ENCODE measurements at places on chromosomes 2 and 18. TPM values are rescaled to one million over a fixed set of nuclear protein-coding genes. Genes with fewer than 3 reads are reported as not detected.

Gene DAW1
- not detected for total RNA-seq

Gene ERFE
- 1.1 TPM for total RNA-seq

DNA sequence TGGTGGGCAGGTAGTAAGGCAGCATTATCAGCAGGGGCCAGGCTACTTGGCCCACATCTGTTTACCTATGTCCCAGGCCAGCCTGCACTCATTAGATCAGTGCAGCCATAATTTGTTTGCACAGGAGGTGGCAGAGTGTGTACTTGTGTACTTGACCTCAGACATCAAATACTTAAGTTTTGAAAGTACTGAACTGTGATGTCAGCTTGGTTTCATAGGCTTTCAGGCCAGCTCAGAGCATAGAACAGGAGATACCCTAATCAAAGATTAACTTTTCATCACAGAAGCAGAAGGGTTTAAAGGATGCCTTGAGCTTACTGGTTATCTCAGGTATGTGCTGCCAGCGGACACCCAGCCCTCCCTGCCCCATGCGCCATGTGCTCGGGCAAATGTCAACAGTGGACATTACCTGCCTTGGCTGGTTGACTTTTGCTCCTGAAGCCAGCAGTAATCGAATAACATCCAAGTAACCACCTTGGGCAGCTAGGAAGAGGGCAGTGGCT is 33.2 kb downstream of the ANKRD29 start:
- no peak for DNase-seq

DNA sequence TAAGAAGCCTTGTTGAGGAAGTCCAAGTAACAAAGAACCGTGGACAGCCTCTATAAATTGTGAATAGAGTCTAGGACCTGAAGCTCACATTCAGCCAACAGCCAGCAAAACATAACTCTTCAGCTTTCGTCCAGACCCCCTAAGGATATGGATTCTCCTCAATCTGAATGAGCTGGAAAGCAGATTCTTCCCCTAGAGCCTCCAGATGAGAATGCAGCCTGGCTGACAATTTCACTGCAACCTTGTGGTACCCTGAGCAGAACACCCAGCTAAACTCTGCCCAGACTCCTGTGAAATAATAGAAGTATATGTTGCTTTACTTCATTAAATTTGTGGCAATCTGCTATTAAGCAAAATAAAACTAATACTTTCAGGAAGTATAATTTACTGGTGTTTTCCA is 483.5 kb upstream of the SLC8A1 start:
- DNase-seq: no peak

Gene FAM168B
- 70.3 TPM for total RNA-seq

GRCh38 chr2:9328931-9329330 is 94.4 kb downstream of the ITGB1BP1 start:
- no peak for DNase-seq

Gene GKN1
- total RNA-seq: not detected

GRCh38 chr2:6372317-6372901 is 493.3 kb downstream of the CMPK2 start:
- no peak for DNase-seq

Gene IL1A
- total RNA-seq: 6.8 TPM

DNA sequence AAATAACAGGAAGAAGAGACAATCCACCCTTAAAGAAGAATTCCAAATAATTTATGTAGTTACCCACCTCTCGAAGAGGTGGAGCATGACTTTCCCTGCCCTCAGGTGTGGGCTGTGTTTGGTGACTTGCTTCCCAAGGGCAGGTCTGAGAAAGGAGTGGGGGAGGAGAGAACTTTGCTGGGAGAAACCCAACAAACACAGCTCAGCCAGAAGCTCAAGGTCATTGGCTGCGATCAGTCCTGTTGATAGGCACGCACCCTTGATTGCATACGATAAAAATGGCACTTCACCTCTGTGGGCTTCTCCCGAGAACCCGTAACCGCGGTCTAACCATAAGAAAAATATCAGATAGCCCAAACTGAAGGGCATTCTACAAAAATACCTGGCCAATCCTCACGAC is 157.5 kb upstream of the ID2 start:
- no peak for DNase-seq

DNA sequence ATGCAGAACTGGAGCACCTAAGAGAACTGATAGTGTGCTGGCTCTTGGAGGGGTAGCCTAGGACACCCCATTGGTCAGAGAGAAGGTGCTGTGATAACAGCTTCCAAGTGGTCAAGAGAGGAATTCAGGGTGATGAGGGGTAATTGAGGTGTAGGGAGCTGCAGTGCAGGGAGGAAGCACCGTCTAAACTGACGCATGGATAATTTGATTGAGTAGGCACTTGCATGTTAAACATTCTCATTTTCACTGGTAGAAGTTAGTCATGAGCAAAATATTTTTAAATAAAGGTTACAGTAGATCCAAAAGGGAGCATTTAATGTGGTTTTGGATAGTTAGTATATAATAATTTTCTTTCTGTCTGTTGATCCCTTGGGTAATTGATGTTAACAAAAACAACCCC is 155.1 kb upstream of the TCF4 start:
- no peak for DNase-seq

DNA sequence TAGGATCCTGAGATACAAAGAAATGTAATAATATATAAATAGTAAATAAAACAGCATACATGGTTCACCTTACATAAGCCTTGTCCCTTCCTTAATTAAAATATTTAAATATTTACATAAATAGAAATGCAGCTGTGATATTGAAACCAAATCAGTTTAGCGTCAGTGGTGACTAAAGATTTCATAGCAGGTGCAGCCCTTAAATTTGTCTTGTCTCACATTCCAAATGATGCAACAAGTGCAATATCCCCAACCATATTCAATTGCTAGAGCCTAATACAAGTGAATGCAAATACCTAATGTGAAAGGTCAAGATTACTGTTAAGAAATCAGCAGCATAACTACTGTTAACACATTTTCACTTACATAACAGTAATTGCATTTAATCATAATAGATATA is 539.5 kb downstream of the NYAP2 start:
- DNase-seq: no peak

DNA sequence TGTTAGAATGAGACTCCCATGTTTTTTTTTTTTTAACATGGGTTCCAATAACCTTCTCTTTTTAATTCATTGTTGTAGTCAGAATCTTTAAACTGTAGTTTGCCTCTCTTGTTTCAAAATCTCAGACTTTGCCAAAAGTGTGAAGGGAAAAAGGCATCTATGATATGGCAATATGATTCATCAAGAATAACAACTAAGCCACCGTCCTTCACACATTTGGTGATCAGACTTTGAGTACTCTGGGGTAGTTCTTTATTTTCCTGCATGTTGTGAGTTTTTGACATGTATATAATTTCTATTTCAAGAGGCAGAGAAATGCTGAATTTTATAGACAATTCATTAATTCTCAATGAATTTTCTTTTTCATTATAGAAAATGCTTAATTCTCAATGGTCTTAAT is 53.5 kb upstream of the CERS6 start:
- no peak for DNase-seq

DNA sequence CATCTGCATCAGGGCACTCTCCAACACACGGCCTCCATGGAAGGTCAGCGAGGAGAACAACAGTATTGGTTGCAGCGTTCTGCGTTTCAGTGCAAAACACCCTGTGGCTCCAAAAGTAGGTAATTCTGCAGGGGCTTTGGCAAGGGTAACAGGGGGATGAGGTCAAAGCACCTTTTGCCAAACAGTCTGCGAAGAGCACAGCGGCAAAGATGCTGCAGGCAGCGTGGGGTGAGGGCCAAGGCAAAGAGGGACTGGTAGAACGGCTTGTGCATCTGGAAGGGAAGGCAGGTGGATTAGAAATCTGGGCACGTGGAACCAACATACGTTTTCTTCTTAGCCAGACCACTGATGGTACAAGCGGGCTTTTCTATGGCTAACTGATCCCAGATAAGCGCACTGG is 26.6 kb upstream of the GBX2 start:
- DNase-seq: no peak

Gene PRSS56
- total RNA-seq: not detected

DNA sequence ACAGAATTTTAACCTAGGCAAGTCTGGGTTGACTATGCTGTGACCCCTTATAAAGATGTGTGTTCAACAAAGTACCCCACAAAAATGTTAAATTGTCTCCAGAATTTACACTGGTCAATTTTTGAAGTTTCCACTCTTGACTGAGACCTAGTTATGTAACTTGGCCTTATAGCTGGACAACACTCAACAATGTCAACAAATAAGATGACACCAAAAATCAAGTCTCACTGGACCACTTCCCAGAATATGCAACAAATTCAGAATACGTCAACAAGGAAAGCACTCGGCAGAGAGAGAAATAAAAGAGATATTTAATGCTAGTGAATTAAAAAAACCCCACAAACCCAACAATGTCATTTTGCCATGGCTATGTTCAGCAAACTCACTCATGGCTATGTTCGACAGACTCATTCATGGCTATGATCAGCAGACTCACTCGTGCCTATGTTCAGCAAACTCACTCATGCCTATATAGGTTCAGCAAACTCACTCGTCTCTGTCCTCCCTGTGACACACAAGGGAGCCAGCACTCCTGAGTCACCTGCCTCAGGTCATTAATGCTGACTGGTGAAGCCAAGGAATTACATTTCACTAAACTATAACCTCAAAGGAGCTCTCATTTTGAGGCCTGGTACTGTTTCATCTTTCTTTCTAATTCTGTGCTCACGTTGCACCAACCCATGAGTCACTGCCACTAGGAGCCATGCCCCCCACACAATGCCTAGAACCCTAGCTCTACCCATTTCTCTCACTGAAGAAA is 72.7 kb downstream of the PTPN2 start:
- no peak for DNase-seq

DNA sequence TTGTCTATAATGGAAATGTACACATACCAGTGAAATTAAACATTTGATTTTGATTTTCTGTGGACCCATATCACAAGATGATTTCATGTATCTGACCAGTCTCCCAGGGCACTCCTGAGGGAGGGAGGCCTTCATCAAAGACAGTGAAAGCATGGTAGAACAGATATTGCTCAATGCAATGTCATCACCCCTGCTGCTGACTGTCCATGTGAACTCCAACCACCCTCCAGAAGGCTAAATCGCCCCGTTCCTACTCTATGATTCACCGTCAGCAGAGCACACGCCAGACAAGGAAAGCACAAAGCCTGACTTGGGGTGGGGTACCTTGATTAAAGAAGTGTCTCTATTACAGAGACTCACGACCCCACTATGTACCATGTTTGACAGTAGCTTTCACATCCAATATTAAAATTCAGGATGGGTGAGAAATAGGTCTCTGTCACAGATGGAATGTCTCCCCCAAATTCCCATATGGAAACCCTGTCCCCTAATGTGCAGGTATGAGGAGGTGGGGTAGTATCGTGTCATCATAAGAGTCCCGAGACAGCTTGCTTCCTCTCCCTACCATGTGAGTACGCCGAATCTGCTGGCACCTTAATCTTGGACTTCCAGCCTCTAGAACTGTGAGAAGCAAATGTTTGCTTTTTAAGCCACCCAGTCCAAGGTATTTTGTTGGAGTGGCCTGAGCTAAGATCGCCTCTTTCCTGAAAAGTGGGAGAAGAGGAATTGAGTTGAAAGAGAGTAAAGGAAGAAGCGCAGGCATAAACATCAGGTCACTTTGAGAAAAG is 42.4 kb downstream of the CYB5A start:
- no peak for DNase-seq

- no peak for DNase-seq
These were observed 7.5 kb downstream of the TTC32 start for GRCh38 chr2:19894134-19894792.

DNA sequence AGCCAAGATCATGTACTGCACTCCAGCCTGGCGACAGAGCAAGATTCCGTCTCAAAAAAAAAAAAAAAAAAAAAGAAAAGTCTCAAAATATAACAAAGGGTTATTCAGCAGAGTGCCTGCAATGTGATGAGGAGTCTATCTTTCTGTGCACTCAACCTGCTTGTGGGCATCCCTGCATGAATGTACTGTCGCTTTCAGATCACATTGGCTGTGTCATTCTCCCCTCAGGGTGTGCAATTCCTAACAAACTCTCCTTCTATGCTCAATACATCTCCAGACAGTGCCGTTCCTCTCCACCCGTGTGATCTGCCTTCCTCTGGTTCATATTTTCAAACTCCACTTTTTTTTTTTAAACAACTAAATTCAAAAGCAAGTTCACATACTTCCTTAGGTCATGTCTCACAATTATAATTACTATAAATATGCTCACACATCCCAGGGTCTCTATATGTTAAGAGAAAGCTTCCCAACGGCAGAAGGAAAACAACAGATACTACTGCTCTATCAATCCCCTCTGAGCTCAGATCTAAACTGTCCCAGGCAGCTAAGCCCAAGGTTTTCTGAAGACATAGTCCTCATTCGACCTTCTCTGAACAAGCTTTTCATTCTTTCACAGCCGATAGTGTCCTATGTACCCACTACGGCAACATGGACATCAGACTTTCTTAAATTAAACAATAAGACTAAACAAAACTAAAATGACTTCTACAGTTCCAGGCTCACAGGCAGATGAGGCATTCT is 35.2 kb downstream of the PTMA start:
- DNase-seq: no peak

GRCh38 chr2:181444654-181445053 is 12.5 kb upstream of the ITGA4 start:
- DNase-seq: no peak

Gene FOXD4L1
- 0.14 TPM for total RNA-seq

DNA sequence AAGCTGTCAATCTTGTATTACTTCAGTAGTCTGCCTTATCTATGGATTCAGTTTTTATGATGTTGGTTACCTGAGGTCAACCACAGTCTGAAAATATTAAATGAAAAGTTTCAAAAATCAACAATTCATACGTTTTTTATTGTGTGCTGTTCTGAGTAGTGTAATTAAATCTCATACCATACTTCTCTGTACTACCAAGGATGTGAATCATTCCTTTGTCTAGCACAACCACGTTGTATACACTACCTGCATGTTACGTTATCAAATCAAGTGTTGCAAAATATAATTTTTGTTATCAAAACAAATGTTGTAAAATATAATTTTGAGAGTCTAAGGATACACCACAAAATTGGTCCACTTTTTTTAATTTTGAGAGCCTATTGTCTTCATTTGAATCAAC is 590.2 kb upstream of the SETBP1 start:
- DNase-seq: no peak

- no peak for DNase-seq
These were observed 333.3 kb upstream of the CDH2 start for GRCh38 chr18:28510210-28510609.

Gene RAD51AP2
- total RNA-seq: not detected

DNA sequence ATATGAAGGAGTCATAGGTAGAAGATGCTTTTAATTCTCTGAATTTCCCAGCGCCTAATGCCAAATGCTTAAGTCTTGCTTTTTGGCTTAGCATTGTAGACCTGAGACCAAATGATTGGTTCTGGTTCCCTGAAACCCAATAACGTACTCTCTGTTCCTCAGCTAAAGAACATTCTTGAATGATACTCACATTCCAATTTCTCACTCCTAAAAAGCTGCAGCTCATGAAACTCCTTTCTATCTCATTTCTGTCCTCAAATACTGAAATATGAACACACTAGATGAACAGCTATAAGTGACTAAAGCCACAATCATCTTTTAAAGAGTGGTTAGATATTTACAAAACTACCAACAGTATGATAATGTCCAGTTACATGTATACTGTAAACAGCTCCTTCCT is 272.1 kb downstream of the SLC8A1 start:
- no peak for DNase-seq

GRCh38 chr2:212488611-212489010 is 50.0 kb downstream of the ERBB4 start:
- DNase-seq: no peak

GRCh38 chr18:39318462-39318861 is 1752.9 kb upstream of the CELF4 start:
- no peak for DNase-seq

Gene CRYGC
- not detected for total RNA-seq

- DNase-seq: no peak
These were observed 74.9 kb upstream of the MYL1 start for GRCh38 chr2:210389856-210390255.

All from activated T-helper 2 cell treated with anti-CD3 and anti-CD28 coated beads, Interferon-gamma antibody, Interleukin-2, Interleukin-4, amounts not matched to agents 10 μg/mL and 5 μg/mL and 100 μg/mL, durations not matched to agents 14 hours and 24 hours and 36 hours (primary cell).